ENCODE measurements at places on chromosomes 13 and 19.
A peak's percentile ranks its signal among the peaks of the same experiment; 100 is the strongest.

DNA sequence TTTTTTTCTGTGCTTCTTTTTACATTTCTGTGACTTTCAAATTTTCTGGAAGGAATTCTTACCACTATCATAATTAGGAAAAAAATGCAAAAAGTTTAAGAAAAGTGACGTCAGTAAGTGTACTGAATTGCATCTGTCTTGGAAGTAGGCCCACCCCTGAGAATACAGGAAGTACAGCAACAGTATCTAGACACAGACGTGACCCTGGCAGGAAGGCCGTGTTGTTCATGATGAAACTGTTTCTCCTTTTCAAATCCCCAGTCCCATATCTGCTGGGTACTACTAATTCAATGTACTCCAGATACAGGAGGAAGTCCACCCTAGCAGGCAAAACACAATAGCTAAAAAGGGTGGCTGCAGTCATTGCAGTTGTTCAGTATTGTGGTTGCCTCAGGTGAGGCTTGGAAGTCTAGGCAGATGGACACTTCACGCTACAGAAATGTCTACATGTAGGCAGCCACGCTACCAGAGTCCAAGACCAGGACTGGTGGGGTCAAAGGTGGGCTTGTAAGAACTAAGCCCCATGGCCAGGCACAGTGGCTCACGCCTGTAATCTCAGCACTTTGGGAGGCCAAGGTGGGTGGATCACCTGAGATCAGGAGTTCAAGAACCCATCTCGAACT, 49.6 kb upstream of the MED4 start:
- DNase-seq = no peak

- no peak for DNase-seq
These were observed 14.2 kb downstream of the UPF1 start for GRCh38 chr19:18845961-18846360.

GRCh38 chr13:42276683-42277082, 4.7 kb downstream of the AKAP11 start:
- no peak for DNase-seq

DNA sequence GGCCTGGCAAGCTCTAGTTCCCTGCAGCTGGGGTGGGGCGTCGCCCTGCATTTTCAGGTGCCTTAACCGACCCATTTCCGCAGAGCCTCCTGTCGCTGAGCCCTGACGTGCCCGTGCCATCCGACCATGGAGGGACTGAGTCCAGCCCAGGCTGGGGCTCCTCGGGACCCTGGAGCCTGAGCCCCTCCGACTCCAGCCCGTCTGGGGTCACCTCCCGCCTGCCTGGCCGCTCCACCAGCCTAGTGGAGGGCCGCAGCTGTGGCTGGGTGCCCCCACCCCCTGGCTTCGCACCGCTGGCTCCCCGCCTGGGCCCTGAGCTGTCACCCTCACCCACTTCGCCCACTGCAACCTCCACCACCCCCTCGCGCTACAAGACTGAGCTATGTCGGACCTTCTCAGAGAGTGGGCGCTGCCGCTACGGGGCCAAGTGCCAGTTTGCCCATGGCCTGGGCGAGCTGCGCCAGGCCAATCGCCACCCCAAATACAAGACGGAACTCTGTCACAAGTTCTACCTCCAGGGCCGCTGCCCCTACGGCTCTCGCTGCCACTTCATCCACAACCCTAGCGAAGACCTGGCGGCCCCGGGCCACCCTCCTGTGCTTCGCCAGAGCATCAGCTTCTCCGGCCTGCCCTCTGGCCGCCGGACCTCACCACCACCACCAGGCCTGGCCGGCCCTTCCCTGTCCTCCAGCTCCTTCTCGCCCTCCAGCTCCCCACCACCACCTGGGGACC, 1.2 kb downstream of the ZFP36 start:
- peak; percentile 52 for DNase-seq

DNA sequence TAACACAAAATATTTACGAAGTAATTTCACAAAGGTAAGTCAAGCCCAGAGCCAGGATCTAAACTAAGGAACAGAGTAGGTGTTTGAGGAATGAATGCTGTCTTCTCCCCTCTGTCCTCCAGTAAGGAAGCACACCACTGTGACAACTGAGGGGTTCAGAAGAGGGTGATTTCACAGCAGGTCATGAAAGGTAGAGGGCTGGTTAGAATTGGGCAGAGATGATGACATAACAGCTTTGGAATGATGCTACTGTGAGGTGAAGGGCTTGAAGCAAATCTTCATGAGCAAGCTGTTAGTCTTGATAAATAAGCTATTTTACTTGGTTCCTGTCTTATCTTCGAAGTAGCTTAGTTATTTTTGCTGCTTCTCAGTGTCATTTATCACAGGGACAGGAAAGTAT, 498.6 kb downstream of the FGF9 start:
- no peak for DNase-seq

- DNase-seq = no peak
These were observed 270.8 kb downstream of the SPRY2 start for GRCh38 chr13:80070024-80070703.
